ENCODE measurements at places on chromosomes 6 and 20.

DNA sequence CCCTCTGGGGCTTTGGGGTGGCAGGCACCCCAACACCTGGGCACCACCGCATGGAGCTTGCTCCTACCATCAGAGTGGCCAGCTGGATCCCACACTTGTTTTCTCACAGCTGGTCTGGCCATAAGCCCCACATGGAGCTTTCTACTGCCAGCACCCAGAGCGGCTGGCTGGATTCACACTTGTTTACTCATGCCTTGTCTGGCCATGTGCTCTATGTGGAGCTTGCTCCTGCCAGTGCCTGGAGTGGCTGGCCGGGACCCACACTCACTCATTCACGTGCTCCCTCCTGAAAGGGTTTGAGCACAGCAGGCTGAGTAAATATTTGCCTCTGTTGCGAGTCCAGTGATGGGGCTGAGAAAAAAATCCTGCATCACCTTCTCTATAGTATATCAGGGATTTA lies 487.0 kb downstream of the CD109 start:
- peak; percentile 5 for DNase-seq

- DNase-seq: no peak
These were observed 71.2 kb upstream of the SGK1 start for GRCh38 chr6:134389129-134389528.

DNA sequence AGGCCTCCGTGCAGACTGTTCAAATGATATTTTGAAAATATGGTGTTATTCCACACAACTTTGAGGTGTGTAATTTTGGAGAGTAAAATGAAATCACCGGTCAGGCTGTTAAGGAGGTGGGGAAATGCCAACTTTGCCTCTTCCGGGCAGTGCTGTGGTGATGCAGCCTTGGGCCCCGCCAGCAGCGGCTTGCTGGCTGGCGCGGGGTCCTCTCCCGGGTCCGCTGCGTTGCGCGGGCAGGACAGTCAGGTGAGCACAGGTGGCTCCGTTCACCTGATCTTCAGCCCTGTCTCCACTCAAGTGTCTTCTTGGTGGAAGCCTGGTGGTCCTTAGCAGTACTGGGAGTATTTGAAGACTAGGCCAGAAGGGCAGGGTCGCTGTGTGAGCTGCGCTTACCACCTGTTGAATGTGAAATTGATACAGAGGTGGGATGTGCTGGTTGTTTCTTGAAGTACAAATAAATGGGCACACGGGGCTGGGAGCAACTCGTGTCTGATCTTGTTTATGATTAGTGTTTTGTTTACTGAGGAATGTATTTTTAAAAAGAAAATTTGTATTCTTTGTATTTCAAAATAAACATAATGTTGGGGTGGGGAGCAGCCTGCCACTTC lies 184.2 kb downstream of the ARID1B start:
- DNase-seq: no peak

DNA sequence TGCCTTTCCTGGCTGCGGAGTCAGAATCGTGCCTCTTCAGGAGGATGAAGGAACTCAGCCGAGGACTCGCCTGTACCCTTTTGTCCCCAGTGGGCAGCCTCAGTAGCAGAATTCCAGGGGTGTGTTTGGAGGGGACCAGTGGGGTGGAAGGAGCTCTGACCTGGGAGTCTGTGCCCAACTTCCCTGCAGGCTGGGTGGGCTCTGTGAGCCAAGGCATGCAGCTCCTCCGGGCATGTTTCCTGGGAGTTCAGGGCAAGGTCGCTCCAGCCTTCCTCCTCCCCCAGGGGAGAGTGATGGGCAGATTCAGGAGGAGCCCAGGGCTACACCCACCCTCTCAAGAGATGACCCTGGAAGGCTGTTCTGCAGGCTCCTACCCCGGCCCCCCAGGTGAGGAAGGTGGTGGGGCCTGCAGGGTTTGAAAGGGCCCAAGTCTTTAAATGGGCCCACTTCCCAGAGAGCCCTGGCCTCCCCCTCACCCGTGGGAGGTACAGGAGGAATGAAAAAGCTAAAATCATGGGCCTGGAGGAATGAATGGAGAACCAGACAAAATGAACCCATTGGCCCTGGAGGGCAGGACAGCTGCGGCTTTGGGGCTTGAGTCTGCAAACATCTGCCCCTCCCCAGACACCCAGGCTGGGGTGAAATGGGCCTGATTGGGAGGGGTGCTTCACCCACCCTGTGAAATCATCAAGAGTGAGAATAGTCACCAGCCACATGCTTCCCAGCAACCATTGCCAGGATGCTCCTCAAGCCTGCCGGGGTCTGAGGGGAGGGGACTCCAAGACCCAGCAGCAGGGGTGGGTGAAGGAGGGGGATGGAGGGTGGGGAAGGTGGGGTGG lies 77.6 kb upstream of the PMEPA1 start:
- no peak for DNase-seq

GRCh38 chr6:6844530-6844929 lies 256.0 kb downstream of the LY86 start:
- DNase-seq: no peak
